Bronchial epithelial cell (primary cell): ENCODE measurements at places on chromosomes 2 and 18. TPM values are rescaled to one million over a fixed set of nuclear protein-coding genes. Genes with fewer than 3 reads are reported as not detected.

DNA sequence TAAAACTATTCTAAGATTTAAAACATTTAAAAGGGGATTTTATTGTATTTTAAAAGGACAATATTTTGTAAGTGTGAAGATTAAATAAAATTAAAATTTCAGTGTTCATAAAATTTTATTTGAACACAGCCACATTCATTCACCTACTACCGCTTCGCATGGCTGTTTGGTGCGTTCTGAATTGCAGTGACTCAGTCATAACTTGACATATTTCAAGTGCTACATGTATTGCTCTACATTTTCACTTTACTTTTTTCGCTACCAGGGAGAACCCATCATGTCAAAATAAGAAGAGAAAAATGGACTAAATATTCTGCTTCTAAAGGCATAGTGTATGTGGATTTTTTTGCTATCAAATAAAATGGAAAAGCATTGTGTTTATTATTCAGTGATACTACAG lies 8.7 kb downstream of the PTH2R start:
- DNase-seq, result no peak

GRCh38 chr2:143158551-143159485 lies 29.6 kb downstream of the ARHGAP15 start:
- no peak for DNase-seq

GRCh38 chr18:76679259-76679658 lies 143.1 kb upstream of the ZNF236 start:
- no peak for DNase-seq

DNA sequence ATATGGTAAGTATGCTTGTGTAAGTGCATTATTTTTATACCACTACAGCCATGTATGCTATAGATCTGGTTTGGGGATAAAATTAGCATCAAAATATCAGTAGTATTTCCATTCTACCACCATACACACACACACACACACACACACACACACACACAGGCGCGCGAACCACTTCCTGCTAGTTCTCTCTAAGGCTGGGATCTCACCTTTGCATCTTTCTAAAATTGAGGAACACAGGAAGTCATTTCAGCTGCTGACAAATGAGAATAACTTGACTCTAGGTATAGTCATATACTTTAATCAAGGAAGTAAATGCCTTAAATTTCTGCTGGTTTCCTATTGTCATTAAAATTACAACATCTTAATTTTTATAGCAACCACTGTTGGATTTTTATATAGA lies 72.5 kb downstream of the RBM43 start:
- no peak for DNase-seq

DNA sequence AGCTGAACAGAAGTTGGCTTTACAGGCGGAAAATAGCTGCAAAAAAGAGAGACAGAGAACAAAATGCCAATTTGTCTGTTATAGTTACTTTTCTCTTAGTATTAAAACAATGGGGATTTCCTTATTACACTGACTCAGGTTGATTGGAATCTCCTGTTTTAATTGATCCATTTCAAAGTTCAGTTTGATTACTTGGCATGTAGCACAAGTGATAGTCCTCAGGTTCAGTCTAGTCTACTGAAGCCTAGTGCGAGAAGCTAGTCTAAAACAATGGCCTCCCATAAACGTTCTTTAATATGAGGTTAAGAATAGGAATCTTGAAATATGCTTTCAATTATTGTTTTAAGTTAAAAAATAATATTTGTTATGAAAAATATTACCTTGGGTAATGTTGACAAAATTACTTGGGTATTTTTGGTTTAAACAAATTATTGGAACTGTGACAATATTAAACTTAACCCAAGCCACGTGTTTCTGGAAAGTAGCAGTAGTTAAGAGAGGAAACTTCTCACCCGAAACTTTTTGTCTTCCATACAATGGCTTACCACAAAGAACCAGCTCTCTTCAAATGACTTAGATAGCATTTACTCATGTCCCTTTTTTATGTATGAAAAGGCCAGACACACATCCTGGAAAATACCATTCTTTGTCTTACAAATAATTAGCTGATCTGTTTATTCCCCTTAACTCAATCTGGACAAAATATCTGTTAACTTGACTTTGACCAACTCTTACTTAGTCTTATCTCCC lies 1326.2 kb upstream of the TMEFF2 start:
- DNase-seq, result no peak

- no peak for DNase-seq
These were observed 62.7 kb upstream of the MAPRE2 start for GRCh38 chr18:34978533-34978893.

- DNase-seq, result no peak
These were observed 213.0 kb downstream of the INSIG2 start for GRCh38 chr2:118301248-118301647.

DNA sequence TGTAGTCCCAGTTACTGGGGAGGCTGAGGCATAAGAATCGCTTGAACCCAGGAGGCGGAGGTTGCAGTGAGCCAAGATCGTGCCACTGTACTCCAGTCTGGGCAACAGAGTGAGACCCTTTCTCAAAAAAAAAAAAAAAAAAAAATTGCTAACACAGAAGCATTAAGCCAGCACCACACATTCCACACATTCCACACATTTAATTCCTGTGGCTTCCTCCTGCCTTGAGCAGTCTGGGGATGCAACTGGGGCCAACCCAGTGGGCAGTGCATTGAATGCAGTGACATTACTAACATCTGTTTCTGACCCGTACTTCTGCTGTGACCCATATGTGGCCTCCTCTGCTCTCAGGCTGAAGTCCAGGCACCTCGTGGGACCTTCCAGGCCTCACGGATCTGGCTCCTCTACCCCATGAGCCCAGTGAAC lies 107.0 kb downstream of the BCL2L11 start:
- DNase-seq, result no peak

DNA sequence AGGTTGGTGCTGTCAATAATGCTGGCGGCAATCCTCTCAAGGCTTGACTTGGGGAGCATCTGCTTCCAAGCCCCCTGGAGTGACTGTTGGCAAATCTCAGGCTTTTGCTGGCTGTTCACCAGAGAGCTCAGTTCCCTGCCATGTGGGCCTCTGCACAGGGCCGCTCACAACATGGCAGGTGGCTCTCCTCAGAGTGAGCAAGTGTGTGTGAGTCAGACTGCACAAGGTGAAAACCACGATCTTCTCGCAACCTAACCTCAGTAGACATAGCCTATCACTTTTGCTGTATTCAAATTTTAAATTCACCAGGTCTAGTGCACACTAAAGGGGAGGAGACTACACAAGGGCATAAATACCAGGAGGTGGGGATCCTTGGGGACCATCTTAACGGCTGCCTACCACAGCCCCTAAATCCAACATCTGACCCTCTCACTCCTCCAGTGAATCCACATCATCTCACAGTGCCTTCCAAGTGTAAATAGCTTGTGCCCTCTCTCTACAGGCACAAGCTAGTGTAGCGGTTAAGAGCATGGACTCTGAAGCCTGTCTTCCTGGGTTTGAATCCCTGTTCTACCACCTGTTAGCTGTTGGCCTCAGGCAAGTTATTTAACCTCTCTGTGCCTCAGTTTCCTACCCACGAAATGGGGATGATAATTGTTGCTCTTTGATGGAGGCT lies 187.7 kb upstream of the CXCR4 start:
- no peak for DNase-seq

DNA sequence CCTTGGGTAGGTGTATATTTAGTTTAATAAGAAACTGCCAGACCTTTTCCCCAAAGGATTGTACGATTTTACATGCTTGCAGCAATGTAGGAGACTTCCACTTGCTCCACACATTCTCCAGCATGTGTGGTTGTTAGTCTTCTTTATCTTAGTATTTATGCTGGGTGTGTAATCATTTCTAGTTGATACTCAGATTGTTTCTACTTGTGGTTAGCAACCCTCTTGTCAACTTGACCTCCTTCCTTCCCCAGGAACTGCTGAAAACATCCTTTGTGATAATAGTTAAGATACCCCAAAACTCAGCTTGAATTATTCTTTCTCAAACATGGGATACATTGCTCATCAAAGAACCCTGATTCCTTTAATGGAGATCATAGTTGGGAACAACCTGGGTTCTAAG lies 37.2 kb upstream of the CYBRD1 start:
- DNase-seq, result no peak

- DNase-seq, result peak; percentile 5
These were observed 117.3 kb downstream of the GALR1 start for GRCh38 chr18:77366720-77367641.

- no peak for DNase-seq
These were observed 272.9 kb upstream of the EPHA4 start for GRCh38 chr2:221845021-221845365.

DNA sequence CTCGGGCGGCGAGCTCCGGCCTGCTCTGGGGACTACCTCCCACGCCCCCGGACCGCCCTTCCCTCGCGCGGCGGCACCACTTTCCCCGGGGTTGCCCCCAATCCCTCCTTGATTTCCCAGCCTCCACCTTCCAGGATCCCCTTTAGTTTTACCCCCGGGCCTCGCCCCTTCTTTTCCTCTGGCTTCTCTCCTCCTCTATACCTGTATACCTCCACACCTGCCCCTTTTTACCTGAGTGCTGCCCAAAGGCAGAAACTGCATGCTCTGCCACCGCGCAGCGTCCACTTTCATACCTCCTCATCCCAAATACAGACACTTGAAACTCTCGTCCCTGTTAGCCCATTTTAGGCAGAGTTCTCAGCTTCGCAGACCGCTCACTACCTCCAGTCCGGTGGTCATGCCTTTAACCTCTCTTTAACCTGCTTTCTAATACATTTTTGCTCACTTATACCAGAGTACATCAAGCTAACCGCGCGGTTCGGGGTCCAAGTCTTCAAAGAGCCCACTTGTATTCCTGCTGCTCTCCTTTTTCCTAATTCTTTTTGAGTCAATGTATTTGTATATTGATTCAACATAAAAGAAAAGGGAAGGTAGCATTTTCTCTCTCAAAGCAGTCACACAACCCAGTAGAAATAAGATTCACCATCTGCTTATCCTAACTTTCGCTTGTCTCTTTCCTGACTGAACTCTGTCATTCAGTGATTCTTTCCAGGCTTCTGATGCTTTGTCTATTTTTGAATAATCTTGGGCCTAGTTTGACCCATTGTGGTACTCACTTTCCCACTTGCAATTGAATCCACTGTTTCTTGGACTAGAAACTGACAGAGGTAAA lies 901 bp downstream of the SPOPL start:
- DNase-seq, result peak; percentile 34

- no peak for DNase-seq
These were observed 117.8 kb upstream of the SMAD2 start for GRCh38 chr18:48048251-48048650.

DNA sequence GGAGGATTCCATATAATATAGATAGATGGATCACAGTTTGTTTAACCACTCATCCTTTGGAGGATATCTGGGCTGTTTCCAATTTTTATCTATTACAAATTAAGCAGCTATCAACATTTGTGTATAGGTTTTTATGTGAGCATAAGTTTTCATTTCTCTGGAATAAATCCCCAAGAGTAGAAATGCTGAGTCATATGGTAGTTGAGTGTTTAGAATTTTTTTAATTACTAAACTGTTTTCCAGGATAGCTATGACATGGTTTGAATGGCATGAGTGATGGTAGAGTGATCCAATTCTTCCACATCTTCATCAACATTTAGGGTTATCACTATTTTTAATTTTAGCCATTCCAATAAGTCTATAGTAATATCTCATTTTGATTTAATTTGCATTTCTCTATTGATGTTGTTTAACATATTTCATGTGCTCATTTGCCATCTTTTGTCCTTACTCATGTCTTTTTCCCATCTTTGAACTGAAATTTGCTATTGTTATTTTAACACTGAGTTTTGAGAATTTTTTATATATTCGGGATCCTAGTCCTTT lies 31.4 kb downstream of the ABCB11 start:
- peak; percentile 34 for DNase-seq

DNA sequence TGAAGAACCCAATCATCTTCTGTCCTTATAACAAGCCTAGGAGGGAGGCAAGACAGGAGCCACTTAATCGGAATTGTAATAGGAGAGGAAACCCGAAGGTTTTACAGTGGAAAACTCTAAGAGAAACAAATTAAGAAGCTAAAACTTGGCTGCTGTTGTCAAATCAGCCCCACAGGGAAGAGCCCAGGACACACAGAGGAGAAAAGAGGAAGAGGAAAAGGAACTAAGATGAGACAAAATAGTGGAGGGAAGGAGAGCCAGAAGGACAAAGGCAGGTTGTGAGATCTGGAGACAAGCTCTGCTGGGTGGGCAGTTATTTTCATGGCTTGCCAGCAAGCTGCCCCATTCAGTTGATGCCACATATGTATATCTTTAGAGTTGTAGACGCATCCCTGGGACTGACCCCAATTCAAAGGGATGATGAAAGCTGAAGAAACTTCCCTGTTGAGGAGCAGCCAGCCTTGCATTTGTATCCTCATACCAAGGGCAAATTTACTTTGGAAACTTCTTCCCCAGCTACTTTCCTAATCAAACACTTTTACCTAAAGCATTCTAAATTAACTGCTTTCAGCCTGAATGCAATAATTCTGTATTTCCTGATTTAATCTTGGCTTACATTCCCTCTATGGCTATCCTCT lies 499.8 kb upstream of the MEIS1 start:
- no peak for DNase-seq

DNA sequence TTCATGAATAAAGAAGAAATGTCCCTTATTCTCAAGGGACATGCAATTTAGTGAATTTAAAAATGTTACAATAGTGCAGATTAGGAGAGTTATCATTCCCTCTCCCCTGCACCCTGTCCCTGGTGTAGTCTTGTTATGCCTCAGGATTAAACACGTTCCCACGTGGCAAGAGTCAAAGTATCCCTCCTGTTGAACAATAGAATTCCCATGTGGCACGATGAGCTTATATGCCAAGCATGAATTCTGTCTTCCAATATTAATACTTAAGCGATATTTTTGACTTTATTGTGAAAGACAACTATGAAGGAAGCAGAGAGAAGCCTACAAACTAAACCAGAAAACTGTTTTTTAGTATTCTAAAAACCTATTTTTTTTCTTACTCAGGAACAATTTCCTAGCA lies 36.7 kb upstream of the SPAG16 start:
- no peak for DNase-seq

GRCh38 chr2:176613323-176613987 lies 344.2 kb downstream of the MTX2 start:
- peak; percentile 57 for DNase-seq

DNA sequence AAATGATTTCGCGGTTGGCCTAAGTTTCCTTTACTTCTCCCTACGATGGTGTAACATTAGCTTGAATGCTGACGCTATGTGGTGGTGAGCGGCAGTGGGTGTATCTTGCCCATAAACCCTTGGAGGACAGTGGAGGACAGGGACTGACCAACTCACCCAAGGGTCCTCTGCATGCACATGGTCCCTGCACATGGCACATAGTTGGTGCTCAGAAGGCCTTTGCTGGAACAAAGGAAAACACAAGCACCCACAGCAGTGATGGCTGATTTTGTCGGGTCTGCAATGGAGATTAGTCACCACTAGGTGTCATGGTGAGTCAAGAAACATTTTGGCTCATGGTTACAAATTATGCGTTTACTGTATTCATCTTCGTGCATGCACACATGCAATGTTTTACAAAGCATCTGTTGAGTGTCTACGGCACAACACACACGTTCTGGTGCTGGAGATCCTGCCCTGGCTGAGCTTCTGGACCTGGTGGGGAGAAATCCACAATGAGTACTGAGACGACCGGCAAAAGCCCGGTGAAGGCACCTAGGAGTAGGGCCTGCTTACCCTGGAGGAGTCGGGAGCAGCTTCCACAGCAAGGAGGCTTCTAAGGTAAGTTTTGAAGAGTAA lies 44.0 kb downstream of the PDCL3 start:
- DNase-seq, result peak; percentile 66

Gene CNGA3
- under 0.01 TPM in 1 of 2 replicates, not detected in the other for total RNA-seq

Gene ACKR3
- total RNA-seq, result 17.9 and 22.0 TPM in 2 replicates

Gene CHRNA1
- total RNA-seq, result not detected in 2 replicates

Gene HJURP
- total RNA-seq, result under 0.01 and 0.13 TPM in 2 replicates

Gene UNC50
- 52.9 and 54.5 TPM in 2 replicates for total RNA-seq

Gene BMP10
- not detected in 2 replicates for total RNA-seq

Gene TRIM43
- total RNA-seq, result under 0.01 TPM in 1 of 2 replicates, not detected in the other

Gene CGREF1
- 0.26 and 0.53 TPM in 2 replicates for total RNA-seq

Gene CCL20
- 1.5 and 3.7 TPM in 2 replicates for total RNA-seq

Gene ADCYAP1
- not detected in 2 replicates for total RNA-seq
